OCI-LY7 (cell line): ENCODE measurements at places on chromosomes 1 and 21. TPM values are rescaled to one million over a fixed set of nuclear protein-coding genes. Genes with fewer than 3 reads are reported as not detected.

- no peak for DNase-seq
Observed at GRCh38 chr1:156386949-156387869, 18.2 kb downstream of the RHBG start.

CYP2J2 gene
- not detected in 2 replicates for total RNA-seq

HMGCL gene
- 27.4 and 30.7 TPM in 2 replicates for total RNA-seq

BRINP2 gene
- not detected in 2 replicates for total RNA-seq
